CD4-positive, alpha-beta memory T cell (primary cell): ENCODE measurements at places on chromosomes 6 and 20.
A peak's percentile ranks its signal among the peaks of the same experiment; 100 is the strongest.

- no peak overlapping the region for H3K4me3 ChIP-seq
- H3K4me1 ChIP-seq: no peaks in the 10 kb centered on the region
Measured at GRCh38 chr20:57282670-57283361, 16.4 kb upstream of the BMP7 start.

- no peaks in the 10 kb centered on the region for H3K36me3 ChIP-seq
- no peaks in the 10 kb centered on the region for H3K27me3 ChIP-seq
- H3K4me1 ChIP-seq: no peaks in the 10 kb centered on the region
- no peak for DNase-seq
Measured at GRCh38 chr6:110654096-110654820, 161.0 kb downstream of the CDK19 start.

DNA sequence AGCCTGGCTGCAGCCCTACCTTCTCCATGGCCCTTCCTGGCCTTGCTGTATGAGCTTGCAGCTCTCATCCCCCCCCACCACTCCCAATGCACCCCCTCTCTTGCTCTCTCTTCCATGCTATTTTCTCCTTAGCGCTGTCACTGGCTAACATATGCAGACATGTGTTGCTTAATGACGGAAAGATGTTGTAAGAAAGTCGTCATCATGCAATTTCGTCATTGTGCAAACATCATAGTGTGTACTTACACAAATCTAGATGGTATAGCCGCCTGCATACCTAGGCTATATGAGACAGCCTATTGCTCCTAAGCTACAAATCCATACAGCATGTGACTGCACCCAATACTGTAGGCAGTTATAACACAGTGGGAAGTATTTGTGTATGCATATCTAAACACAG, 27.0 kb downstream of the ANGPT4 start:
- H3K4me3 ChIP-seq: no peak overlapping the region
- no peak overlapping the region for H3K27ac ChIP-seq
- no peaks in the 10 kb centered on the region for H3K4me1 ChIP-seq
- no peaks in the 10 kb centered on the region for H3K27me3 ChIP-seq
- DNase-seq: no peak

- peaks cover 14% of the 10 kb centered on the region for H3K4me1 ChIP-seq
- no peak for DNase-seq
- H3K27me3 ChIP-seq: no peaks in the 10 kb centered on the region
- H3K4me3 ChIP-seq: no peak overlapping the region
- H3K36me3 ChIP-seq: no peaks in the 10 kb centered on the region
Measured at GRCh38 chr6:150596439-150596838, 3.2 kb upstream of the PLEKHG1 start.

DNA sequence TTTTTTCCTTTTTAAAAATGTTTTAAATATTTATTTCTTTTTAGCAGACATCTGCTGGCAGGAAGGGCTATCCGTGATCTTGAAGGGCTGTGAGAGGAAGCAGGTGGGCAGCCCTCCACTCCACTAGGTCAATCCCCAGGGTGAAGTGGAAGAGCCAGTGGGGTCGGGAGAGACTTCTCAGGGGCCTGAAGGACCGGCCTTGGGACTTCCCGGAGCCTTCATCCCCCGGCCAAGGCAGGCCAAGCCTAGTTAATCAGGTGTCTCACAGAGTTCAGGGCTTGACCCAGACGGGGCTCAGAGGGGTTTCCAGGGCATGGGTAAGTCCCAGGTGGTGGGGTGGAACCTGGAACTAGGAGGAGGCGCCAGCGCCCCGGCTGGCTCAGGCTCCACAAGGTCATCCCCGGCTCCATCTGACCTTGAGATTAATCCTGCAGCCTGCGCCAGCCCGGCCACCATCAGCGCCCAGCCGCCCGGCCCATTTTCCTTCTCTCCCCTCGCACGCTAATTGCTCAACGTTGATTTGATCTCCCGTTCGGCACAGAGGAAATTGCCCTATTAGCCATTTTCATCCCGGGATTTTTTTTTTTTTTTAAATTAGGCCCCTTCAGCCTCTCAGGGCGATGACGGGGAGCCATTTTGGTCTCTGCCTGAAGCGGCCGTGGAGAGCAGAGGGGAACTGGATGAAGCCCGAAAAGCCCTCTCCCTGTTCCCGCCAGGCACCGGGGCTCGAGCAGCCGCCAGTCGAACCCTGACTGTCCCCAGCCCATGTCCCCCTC, 44.4 kb downstream of the MDFI start:
- H3K4me1 ChIP-seq: peaks cover 3% of the 10 kb centered on the region
- peak overlapping the region; percentile 21 for H3K27ac ChIP-seq
- no peaks in the 10 kb centered on the region for H3K36me3 ChIP-seq
